ENCODE measurements at places on chromosomes 5 and 9. TPM values are rescaled to one million over a fixed set of nuclear protein-coding genes. Genes with fewer than 3 reads are reported as not detected.

DNA sequence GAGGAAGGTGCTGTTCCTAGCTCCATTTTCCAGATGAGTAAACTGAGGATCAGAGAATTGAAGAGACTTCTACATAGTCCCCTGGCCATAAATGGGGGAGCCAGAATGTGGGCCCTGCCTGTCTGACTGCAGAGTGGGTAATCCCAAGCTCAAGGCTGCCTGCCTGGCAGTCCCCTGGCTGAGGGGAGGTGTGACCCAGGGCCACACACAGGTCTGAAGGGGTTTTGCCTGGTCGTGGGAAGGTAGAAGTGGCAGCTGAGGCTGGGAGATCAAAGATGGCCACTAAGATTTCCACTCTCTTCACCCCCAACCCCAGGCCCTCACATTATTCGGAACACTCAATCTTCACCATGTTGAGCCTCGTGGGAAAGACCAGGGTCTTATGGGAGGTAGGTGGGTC is 176.3 kb downstream of the MACROH2A1 start:
- no peak overlapping the region for H3K27ac ChIP-seq
- H3K36me3 ChIP-seq = no peaks in the 10 kb centered on the region
- no peaks in the 10 kb centered on the region for H3K4me1 ChIP-seq
- no peak for DNase-seq
- no peak overlapping the region for H3K4me3 ChIP-seq

DNA sequence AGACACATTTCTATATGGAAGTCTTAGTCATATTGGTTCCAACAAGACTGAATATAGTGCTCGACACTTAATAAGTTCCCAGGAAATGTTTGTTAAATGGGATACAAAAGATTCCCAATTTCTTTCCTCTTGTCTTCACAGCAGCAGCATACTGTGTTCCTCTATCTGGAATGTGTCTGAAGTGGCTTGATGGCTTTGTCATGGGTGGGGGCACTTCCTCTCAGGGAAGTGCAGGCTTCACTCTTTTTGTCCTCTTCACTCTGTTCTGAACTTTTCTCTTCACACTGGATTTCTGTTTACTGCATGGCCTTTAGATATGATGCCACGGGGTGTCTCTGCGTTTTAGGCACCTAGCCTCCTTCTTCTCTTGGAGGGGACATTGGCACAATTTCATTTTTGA is 127.7 kb upstream of the C9orf72 start:
- H3K4me3 ChIP-seq = no peak overlapping the region
- H3K27ac ChIP-seq = no peak overlapping the region
- H3K27me3 ChIP-seq = no peaks in the 10 kb centered on the region
- no peaks in the 10 kb centered on the region for H3K36me3 ChIP-seq
- DNase-seq = no peak
- H3K4me1 ChIP-seq = no peaks in the 10 kb centered on the region

GRCh38 chr5:119049824-119050449 is 20.9 kb upstream of the DMXL1 start:
- no peaks in the 10 kb centered on the region for H3K4me1 ChIP-seq
- DNase-seq = no peak
- no peak overlapping the region for H3K27ac ChIP-seq
- H3K36me3 ChIP-seq = no peaks in the 10 kb centered on the region

- H3K27ac ChIP-seq = no peak overlapping the region
- no peak for DNase-seq
- peaks cover 3% of the 10 kb centered on the region for H3K4me1 ChIP-seq
- H3K27me3 ChIP-seq = no peaks in the 10 kb centered on the region
- no peak overlapping the region for H3K4me3 ChIP-seq
Observed at GRCh38 chr9:121294151-121294743, 26.3 kb downstream of the GSN start.

DNA sequence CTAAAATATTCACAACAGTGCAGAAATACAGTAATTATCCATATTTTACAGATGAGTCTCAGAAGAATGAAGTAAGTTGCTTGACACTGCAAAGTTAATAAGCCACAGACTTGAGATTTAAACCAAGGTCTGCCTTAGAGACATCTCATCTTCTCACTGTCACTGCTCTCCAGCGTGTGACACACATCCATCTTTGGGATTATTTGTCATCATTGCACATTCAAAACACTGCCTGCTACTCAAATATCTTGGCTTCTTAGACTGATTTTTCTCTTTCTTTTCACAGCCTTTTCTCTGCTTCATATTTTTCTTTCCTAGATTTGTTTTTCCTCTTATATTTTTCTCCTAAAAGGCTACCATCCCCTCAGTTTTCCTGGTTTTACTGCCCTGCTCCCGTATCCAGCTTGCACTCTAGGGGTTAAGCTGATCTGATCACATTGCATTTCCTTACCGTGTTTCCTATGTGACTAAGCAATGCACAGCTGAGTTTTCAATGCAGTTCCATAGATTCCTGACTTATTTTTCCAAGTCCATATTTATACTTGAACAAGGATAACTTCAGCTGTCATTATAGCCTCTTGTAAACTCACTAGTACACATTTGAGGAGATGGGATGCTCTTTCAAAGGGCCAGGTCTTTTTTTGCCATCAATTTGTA is 353.0 kb downstream of the PLK2 start:
- no peaks in the 10 kb centered on the region for H3K36me3 ChIP-seq
- H3K27me3 ChIP-seq = no peaks in the 10 kb centered on the region
- no peaks in the 10 kb centered on the region for H3K4me1 ChIP-seq
- H3K4me3 ChIP-seq = no peak overlapping the region

NRARP gene
- total RNA-seq = 9.2 TPM

- DNase-seq = no peak
- no peaks in the 10 kb centered on the region for H3K27me3 ChIP-seq
- peaks cover 13% of the 10 kb centered on the region for H3K36me3 ChIP-seq
- H3K4me3 ChIP-seq = no peak overlapping the region
Observed at GRCh38 chr9:131719262-131719908, 20.5 kb downstream of the RAPGEF1 start.

ARAP3 gene
- total RNA-seq = 0.08 TPM

- H3K27ac ChIP-seq = no peak overlapping the region
- DNase-seq = no peak
- H3K36me3 ChIP-seq = no peaks in the 10 kb centered on the region
- no peak overlapping the region for H3K4me3 ChIP-seq
Observed at GRCh38 chr5:15957124-15957523, 222.5 kb downstream of the MARCHF11 start.

- no peaks in the 10 kb centered on the region for H3K36me3 ChIP-seq
- no peak overlapping the region for H3K27ac ChIP-seq
- DNase-seq = no peak
- peaks cover 2% of the 10 kb centered on the region for H3K27me3 ChIP-seq
- H3K4me3 ChIP-seq = no peak overlapping the region
- H3K4me1 ChIP-seq = no peaks in the 10 kb centered on the region
Observed at GRCh38 chr5:170597109-170597751, 93.4 kb downstream of the KCNIP1 start.

GRCh38 chr5:59637884-59638580 is 255.5 kb downstream of the PDE4D start:
- no peak overlapping the region for H3K4me3 ChIP-seq
- H3K4me1 ChIP-seq = no peaks in the 10 kb centered on the region
- H3K27ac ChIP-seq = no peak overlapping the region
- no peaks in the 10 kb centered on the region for H3K27me3 ChIP-seq
- H3K36me3 ChIP-seq = no peaks in the 10 kb centered on the region

DNA sequence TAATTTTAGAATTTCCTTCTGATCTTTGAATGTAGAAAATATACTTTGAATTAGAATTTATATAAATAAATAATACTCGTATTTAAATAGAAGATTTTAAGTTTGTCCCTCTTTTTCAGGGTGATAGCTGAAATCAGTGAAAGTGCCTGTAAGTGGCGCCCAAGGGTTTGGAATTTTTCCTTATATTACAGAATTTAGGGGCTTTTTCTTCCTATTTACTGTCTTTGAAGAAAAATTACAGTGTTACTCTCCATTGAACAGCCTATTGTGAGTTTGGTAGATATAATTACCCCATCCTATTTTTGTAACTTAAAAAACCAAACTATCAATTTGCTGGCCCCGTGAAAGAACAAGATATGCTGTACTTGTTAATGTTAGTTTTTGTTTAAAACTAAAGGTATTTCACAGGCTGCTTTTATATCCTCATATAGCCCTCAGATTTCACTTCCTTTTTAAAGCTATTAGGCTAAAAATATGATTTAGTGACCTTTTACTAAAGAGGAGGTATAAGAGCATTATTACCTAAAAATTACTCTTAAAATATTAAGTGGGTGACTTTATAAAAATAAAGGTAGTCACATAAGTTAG is 3.2 kb downstream of the MAP3K1 start:
- no peak for DNase-seq
- no peaks in the 10 kb centered on the region for H3K27me3 ChIP-seq
- H3K27ac ChIP-seq = peak overlapping the region; percentile 53
- H3K4me1 ChIP-seq = peaks cover 20% of the 10 kb centered on the region

UGCG gene
- 49.7 TPM for total RNA-seq

Measured in GM12878 (cell line).